ENCODE measurements at places on chromosomes 7 and 10. TPM values are rescaled to one million over a fixed set of nuclear protein-coding genes. Genes with fewer than 3 reads are reported as not detected.

IPMK gene
- total RNA-seq, result 6.7 TPM

NCF1 gene
- not detected for total RNA-seq

CALY gene
- 0.82 TPM for total RNA-seq

TRIM50 gene
- not detected for total RNA-seq

LZTS2 gene
- total RNA-seq, result 70.8 TPM

NUPR2 gene
- not detected for total RNA-seq

DNA sequence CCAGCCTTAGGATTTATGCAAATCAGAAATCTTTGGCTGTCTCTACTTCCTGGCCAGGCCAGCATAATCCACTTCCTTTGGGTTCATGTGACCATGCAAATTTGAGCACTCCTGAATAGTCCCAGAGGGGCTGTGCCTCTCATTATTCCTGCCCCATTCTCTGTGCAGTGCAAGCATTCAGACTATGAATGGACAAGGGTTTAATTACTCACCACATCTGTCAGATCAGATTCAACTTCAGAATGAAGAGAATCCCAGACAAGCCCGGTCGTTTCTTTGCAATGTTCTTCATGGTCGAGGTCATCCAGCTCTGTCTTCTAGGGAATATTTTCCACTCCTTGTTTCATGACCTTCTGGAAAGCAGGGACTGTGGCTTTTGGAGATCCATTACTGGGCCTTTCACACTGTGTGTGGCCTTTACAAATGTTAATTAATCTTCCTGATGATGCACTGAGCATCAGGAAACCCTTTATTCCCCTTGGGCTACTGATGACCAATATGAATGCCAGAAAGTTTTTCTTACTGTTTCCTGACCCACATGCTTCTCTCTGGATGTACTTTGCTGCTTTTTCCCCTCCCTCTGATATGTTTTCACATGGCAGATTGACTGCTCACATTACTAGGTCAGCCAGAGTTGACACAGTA lies 217.6 kb upstream of the TCF7L2 start:
- peak overlapping the region; percentile 47 for H3K27ac ChIP-seq
- no peaks in the 10 kb centered on the region for H3K36me3 ChIP-seq
- DNase-seq, result peak; percentile 13
- H3K4me3 ChIP-seq, result peak overlapping the region; percentile 27
- peaks cover 59% of the 10 kb centered on the region for H3K4me1 ChIP-seq
- H3K27me3 ChIP-seq, result no peaks in the 10 kb centered on the region

DNA sequence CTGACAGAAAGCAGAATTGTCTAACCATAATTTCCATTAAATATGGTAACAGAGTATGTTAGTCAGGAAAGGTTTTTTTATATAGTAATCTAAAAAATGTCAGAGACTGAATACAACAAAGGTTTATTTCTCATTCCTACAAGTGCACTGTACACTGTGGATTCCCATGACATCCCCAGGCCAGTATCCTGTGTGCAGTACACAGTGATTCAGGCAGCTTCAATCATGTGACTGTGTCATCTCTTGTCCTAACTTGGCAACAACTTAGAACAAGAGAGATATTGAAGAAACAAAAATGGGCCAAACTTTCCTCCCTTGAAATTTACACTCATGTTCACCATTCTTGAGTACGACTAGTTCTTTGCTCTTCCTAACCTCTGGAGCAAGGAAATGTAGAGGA lies 189.8 kb upstream of the SEMA3A start:
- H3K4me3 ChIP-seq, result no peak overlapping the region
- no peaks in the 10 kb centered on the region for H3K27me3 ChIP-seq
- no peaks in the 10 kb centered on the region for H3K36me3 ChIP-seq
- H3K4me1 ChIP-seq, result no peaks in the 10 kb centered on the region

DNA sequence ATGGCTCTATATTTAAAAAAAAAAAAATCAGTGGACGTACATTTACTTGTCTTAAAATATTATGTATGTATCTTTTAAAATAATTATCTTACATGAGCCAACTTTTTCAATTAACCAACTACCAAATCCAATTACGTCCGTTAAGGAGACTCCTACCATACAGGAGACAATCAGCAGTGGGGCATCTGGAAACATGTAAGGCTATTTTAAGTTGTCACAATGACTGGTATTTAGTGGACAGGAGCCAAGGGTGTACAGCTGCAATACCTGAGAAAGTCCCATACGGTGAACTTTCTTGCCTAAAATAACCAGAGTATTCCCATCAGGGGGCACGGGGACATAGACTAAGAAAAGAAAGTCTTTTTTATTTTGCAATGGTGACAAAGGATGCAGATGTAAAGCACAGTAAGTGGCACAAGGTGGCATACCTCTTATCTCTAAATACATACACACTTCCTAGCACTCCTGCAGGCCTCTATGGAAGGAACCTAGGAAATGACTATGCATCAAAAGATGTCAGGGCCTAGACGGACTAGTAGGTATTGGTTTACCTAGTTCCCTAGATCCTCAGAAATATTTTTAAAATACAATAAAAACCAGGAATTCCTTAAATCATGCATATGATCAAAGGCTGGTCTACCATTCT lies 16.0 kb upstream of the TLL2 start:
- no peak overlapping the region for H3K4me3 ChIP-seq
- H3K36me3 ChIP-seq, result peaks cover 5% of the 10 kb centered on the region
- DNase-seq, result no peak

- DNase-seq, result no peak
- peaks cover 18% of the 10 kb centered on the region for H3K4me1 ChIP-seq
- H3K4me3 ChIP-seq, result no peak overlapping the region
- H3K27me3 ChIP-seq, result no peaks in the 10 kb centered on the region
- H3K27ac ChIP-seq, result no peak overlapping the region
Measured at GRCh38 chr7:149850007-149850594, 11.9 kb downstream of the ZNF862 start.

DNA sequence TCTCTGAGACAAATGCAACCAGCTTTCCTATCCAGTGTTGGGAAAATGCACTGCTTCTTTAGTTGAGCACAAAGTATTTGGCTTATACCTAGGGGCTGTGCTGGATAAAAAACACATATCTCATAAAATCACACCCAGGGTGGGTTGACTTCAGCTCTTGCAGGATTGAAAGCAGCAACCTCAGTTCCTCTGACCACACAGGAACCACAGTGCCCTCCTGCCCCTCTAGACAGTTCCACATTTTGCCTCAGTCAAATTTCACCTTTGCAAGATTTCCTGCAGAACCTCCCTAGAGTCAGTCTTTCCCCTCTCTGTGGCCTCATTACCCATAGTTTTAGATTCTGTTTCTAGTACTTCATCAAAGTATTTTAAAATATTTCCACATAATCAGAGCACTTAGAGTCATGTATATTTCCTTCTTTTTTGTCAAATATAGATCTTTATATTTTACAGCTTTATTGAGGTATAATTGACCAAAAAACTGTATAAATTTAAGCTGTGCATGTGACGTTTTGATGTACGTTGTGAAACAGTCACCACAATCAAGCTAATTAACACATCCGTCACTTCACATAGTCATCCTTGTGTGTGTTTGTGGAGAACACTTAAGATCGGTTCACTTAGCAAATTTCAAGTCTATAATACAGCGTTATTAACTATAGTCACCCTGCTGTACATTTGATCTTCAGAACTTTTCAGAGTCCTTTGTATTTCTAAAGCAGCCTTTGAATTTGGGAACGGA lies 37.0 kb upstream of the EGR2 start:
- peaks cover 4% of the 10 kb centered on the region for H3K36me3 ChIP-seq
- peaks cover 19% of the 10 kb centered on the region for H3K4me1 ChIP-seq
- no peaks in the 10 kb centered on the region for H3K27me3 ChIP-seq
- no peak overlapping the region for H3K27ac ChIP-seq
- DNase-seq, result no peak
- H3K4me3 ChIP-seq, result no peak overlapping the region

- peaks cover 30% of the 10 kb centered on the region for H3K4me1 ChIP-seq
- H3K36me3 ChIP-seq, result peaks cover 2% of the 10 kb centered on the region
- peaks cover 3% of the 10 kb centered on the region for H3K27me3 ChIP-seq
Measured at GRCh38 chr10:1297566-1298301, 241.5 kb downstream of the WDR37 start.

DNA sequence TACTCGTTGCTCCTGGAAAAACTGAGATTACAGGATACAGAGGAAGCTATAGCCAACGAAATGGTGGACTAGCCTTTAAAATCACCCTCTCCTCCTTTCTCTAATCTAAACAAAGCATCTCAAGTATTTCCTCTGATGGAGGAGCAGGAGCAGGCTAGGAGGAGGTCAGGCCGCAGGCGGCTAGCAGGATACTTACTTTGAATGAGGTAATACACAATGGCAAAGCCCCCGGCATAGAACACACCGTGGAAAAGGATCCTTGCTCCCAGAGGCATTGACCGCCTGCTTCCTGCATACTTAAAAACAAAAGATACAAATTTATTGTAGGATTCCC lies 64.4 kb downstream of the STK17A start:
- no peak for DNase-seq
- no peaks in the 10 kb centered on the region for H3K27me3 ChIP-seq
- H3K36me3 ChIP-seq, result peaks cover 28% of the 10 kb centered on the region
- H3K4me1 ChIP-seq, result peaks cover 65% of the 10 kb centered on the region
- peak overlapping the region; percentile 97 for H3K27ac ChIP-seq
- peak overlapping the region; percentile 58 for H3K4me3 ChIP-seq

DNA sequence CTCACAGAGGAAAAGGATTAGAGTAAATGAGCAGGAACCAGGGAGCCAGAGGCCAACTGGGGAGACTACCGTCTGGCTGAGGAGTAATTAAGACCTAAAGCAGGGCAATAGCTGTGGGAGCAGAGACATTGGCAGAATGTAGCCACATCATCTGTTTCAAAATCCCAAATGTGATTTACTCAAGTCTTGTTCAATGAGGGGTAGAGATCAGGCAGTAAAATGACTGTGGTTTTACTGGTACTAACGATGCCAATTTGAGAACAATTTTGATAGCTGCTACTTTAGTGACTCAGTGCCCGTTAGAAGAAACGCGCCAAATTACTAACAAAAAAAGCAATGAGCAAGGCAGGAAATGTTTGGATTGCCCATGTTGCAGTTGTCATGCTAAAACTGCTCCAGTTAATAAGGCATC lies 12.7 kb upstream of the MIOS start:
- H3K27ac ChIP-seq, result no peak overlapping the region
- H3K4me1 ChIP-seq, result no peaks in the 10 kb centered on the region
- H3K36me3 ChIP-seq, result peaks cover 6% of the 10 kb centered on the region
- DNase-seq, result no peak

DNA sequence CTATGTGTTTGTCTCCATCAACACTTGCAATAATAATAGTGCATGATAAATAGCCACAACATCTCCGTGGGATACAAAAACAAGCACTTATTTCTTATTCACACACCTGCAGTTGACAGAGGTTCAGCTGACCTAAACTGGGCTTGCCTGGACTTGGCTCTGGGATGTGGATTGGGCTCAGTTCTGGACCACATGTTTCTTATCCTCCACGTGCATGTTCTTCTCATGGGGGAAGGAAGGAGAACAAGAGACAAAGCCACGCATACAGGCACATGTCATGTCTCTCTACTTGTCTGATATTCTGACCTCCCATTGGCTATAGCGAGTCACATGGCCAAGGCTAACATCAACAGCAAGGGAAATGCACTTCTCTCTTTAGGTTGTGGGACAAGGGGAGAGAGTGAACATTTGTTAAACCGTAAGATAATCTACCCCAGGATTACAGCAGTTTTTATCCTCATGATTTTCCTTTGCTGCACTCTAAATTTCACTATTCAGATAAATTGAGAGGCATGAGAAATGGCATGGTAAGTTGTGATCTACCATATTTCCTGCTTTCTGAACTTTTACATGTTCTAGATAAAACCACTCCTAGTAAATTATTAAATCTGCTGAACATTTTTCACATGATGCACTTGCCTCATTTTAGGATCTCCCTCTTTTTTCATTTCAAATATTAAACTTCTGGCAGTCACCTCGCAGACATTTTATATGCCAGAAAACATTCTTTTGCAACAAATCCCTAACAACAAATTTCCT lies 33.7 kb downstream of the CFAP58 start:
- DNase-seq, result no peak
- H3K27me3 ChIP-seq, result peaks cover 15% of the 10 kb centered on the region
- no peaks in the 10 kb centered on the region for H3K36me3 ChIP-seq
- no peak overlapping the region for H3K27ac ChIP-seq
- H3K4me1 ChIP-seq, result no peaks in the 10 kb centered on the region

DNA sequence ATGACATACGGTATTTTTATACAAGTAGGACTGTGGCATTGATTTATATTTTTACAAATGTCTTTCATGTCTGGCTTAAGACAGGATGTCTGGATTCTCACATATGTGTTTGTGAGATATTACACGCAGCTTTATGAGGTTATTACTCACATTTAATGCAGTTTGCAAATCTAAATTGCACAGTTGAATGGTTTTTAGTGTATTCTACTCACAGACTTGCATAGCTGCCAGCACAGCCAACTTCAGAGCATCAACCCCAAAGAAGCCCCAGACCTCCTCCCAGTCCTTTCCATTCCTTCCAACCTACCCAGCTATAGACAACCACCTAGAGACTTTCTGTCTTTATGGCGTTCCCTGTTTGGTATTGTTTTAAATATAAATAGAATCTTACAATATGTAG lies 193.8 kb upstream of the SHH start:
- peaks cover 2% of the 10 kb centered on the region for H3K36me3 ChIP-seq
- H3K27ac ChIP-seq, result no peak overlapping the region
- H3K4me1 ChIP-seq, result peaks cover 8% of the 10 kb centered on the region

GRCh38 chr10:118911363-118911762 lies 118.2 kb upstream of the NANOS1 start:
- H3K4me3 ChIP-seq, result no peak overlapping the region
- no peak overlapping the region for H3K27ac ChIP-seq
- no peaks in the 10 kb centered on the region for H3K27me3 ChIP-seq
- H3K36me3 ChIP-seq, result no peaks in the 10 kb centered on the region

DNA sequence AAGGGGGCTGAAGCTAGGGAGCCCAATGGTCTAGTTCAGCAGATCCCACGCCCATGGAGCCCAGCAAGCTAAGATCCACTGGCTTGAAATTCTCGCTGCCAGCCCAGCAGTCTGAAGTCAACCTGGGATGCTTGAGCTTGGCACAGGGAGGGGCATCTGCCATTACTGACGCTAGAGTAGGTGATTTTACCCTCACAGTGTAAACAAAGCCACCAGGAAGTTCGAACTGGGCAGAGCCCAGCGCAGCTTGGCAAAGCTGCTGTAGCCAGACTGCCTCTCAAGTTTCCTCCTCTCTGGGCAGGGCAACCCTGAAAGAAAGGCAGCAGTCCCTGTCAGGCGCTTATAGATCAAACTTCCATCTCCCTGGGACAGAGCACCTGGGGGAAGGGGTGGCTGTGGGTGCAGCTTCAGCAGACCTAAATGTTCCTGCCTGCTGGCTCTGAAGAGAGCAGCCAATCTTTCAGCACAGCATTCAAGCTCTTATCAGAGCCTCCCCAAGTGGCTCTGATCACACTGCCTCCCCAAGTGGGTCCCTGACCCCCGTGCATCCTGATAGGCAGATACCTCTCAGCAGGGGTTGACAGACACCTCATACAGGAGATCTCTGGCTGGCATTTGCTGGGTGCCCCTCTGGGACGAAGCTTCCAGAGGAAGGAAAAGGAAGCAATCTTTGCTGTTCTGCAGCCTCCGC lies 167.8 kb downstream of the CCDC71L start:
- no peaks in the 10 kb centered on the region for H3K4me1 ChIP-seq
- DNase-seq, result no peak
- H3K4me3 ChIP-seq, result no peak overlapping the region
- H3K27me3 ChIP-seq, result no peaks in the 10 kb centered on the region

DNA sequence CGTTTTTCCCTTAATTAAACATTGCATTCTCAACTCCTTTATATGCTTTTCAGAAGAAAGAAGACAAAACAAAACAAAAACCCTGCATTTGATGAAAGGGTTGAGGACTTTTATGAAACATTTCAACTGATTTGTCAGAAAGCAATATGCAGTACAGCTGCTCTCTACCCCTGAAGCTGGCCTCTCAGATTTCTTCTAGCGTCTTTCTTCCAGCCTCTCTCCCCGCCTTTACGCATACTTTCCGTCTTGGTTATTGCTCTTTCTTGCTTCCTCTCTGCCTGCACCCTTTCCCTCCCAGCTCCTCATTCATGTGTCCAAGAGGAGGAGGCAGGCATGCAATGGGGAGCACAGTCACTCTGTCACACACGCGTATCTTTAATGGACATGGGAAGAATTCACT lies 91.0 kb upstream of the COL1A2 start:
- H3K4me1 ChIP-seq, result peaks cover 40% of the 10 kb centered on the region
- peak overlapping the region; percentile 17 for H3K4me3 ChIP-seq
- DNase-seq, result no peak

Data from neural crest cell (in vitro differentiated cells).